Activated CD4-positive, alpha-beta memory T cell treated with anti-CD3 and anti-CD28 coated beads, Interleukin-2, amount 10 ng/mL, durations not matched to agents 7 days and 5 days (primary cell): ENCODE measurements at places on chromosomes 1 and 21. TPM values are rescaled to one million over a fixed set of nuclear protein-coding genes. Genes with fewer than 3 reads are reported as not detected.

DNA sequence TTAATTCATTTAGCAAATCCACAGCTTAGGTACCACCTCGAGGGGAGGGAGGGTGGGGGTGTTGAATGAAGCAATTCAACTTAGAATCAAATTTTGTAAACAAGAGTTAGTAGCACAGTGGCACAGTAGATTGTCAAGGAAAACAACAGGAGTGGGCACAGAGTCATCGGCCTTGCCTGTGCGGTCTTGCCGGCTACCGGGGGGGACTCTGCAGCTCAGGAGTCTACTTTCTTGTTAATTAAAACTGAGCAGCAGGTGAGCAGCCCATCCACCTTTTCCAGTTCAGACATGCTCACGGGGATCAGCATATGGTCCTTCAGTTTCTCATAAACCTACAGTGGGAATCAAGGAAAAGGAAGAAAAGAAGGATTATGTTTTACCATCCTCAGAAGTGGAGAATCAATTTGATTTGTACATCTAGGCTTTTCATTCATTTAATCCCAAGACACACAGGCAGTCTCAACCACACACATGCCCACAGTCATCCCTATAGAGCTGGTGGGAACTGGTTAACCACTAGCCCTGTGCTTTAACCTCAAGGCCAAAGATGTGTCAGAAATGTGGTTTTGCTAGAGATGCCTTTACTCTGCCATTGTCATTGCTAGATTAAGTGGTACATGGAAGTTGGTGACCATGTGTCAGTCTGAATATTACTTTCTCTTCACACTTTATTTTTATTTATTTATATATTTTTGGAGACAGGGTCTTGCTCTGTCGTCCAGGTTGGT, 45.0 kb upstream of the BCL10 start:
- no peak overlapping the region for H3K4me3 ChIP-seq
- no peak overlapping the region for H3K27ac ChIP-seq
- no peaks in the 10 kb centered on the region for H3K36me3 ChIP-seq
- H3K4me1 ChIP-seq: peaks cover 7% of the 10 kb centered on the region
- peaks cover 64% of the 10 kb centered on the region for H3K27me3 ChIP-seq
- peak; percentile 36 for DNase-seq

DNA sequence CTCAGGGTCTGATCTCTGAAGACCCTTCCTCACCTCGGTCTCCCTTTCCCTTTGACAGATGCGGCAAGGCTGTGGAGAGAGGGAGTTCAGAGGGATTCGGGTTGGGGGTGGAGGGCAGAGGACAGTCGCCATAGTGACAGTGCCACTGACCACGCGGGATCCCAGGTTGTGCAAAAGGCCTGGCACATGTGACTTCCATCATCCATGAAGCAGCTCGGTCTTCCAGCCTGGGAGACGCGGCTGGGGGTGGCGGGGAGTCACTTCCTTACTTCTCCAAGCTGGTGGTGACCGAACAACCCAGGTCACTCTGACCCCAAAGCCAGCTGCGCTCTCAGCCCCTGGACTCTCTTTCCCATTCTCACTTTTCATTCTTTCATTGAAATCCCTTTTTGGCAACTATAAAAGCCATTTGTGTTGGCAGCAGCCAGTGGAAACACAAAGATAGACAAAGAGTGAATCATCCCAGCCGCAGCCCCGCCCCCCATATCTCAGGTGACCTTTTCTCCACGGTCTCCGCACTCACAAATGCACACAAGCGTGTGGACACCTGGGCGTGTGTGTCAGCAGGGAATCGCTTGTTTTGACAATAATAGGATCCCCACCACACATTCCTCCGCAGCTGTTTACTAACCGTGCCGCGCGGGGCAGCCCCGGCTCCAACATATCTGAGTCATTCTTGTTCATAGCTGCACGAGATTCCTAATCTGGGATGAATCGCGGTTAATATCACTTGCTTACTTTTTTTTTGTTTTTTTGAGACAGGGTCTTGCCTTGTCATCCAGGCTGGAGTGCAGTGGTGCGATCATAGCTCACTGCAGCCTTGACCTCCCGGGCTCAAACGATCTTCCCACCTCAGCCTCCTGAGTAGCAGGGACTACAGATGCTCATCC, 68.3 kb downstream of the DHRS3 start:
- H3K4me3 ChIP-seq: no peak overlapping the region
- H3K27me3 ChIP-seq: no peaks in the 10 kb centered on the region
- no peaks in the 10 kb centered on the region for H3K4me1 ChIP-seq
- no peak overlapping the region for H3K27ac ChIP-seq

DNA sequence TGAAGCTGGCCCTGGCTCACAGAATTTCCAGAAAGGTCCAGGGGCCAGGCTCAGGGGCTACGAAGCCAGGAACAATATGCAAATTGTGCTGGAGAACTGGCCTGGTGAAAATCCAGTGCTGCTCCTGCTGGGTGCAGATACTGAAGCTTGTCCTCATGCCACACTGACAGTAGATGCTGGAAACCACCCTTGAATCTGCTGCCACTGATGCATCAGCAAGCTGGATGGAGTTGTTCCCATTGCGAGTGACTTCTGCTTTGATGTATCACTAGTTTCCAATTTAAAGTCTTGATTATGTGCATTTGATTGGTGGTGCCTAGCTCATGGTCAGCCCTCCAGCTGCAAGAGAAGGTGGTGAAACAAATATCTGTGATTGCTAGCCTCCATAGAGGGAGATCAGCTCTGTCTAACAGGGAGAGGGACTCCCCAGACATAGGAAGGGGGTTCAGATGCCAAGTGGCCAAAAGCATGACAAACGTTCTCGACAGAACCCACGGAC, 11.0 kb upstream of the KIAA0040 start:
- H3K4me1 ChIP-seq: peaks cover 18% of the 10 kb centered on the region
- no peaks in the 10 kb centered on the region for H3K36me3 ChIP-seq
- H3K27me3 ChIP-seq: peaks cover 8% of the 10 kb centered on the region
- no peak overlapping the region for H3K4me3 ChIP-seq

GRCh38 chr1:7425771-7426170, 345.3 kb upstream of the VAMP3 start:
- H3K4me3 ChIP-seq: no peak overlapping the region
- no peak for DNase-seq
- H3K36me3 ChIP-seq: no peaks in the 10 kb centered on the region
- H3K27me3 ChIP-seq: no peaks in the 10 kb centered on the region
- H3K27ac ChIP-seq: no peak overlapping the region

MIXL1 gene
- total RNA-seq: not detected

DNA sequence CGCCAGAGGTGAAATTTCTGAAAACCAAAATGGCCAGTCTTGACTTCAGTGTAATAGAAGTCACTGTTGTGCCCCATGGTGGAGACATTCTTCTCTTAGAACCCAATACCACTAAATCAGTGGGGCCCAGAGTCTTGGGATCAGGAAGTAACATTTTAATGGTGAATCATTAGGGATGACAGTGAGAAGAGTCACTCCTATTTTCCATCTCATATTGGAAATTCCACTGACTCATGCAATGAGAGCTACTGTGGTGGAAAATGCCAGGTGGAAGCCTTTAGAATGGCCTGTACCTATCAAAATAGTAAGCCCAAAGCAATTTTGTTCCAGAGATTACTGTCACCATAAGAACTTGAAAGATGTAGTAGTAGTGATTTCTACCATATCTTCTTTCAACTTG, 20.6 kb upstream of the PPM1J start:
- H3K4me3 ChIP-seq: no peak overlapping the region
- peaks cover 28% of the 10 kb centered on the region for H3K27me3 ChIP-seq
- H3K27ac ChIP-seq: no peak overlapping the region
- no peak for DNase-seq
- H3K36me3 ChIP-seq: no peaks in the 10 kb centered on the region

DNA sequence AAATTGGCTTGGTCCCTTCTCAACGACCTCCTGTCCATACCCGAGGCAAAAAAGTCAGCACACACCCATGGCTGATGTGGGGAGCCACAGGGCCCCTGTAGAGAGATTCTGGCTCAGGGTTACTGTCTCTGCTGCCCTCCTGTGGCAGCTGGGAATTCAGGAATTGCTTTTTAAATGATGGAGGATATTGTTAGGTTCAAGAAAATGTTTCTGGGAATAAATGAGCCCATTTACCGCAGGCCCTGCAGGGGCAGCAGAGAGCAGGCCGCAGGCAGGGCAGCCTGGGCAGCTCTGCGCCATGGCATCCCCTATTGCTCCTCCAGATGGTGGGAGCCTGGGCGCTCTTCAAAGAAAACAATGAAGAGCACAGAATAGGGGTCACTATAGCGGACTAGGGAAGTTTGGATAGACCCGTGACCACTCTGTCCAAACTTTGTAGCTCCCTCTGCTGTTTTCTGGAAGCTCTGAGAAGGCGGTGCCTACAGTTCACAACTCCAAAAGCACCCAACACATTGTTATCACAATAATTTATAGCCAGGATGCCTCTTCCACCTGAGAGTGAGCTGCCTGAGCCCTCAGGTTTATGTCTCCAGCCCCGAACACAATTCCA, 201.1 kb downstream of the BACH1 start:
- H3K4me3 ChIP-seq: no peak overlapping the region
- no peak for DNase-seq
- no peaks in the 10 kb centered on the region for H3K4me1 ChIP-seq
- H3K36me3 ChIP-seq: no peaks in the 10 kb centered on the region
- H3K27me3 ChIP-seq: no peaks in the 10 kb centered on the region

DNA sequence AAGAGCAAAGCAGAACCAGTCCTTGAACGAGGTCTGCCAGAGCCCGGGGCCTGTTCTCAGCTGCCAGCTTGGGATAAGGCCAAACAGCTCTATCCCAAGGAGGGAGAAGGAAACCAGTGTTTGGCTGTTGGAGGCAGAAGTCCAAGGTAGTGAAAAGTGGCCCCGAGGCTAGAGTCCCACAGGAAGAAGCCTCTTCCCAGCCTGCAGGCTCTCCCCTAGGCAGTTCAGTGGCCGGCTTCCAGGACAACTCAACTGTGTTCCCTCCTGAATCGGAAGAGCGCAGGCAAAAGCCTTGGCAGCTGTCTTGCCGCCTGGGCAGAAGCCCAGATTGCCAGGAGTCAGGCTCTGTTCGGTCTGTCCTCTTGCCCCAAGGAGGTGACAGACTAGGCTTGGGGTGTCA, 19.3 kb downstream of the QSOX1 start:
- no peak overlapping the region for H3K4me3 ChIP-seq
- DNase-seq: no peak
- H3K4me1 ChIP-seq: no peaks in the 10 kb centered on the region

DNA sequence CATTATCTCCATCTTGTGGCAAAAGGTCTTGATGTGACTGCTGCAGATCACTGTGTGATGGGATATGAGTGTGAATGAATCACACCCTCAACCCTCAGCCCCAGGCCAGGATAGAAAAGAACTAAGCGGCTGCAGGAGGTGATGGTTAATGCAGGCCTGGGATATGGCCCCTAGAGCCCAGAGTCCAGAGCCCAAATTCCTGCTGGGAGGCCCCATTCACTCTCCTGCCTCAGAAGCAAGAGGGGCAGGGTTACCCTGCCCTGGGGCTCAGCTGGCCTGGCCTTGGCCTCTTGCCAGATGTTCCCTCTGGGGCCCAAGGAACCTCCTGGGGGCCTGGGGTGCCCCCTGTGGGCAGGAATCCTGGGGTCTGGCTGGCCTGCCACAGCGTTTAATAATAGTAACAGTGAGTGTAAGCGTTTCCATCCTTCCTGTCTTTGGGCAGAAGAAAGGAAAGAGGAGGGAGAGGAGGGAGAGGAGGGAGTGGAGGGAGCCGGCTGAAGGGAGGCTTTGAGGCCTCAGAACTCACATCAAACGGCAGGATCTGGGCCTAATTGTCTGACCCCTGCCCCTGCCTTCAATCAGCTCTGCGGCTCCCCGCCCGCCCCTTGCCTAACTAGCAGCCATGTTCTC, 26.2 kb downstream of the DMAP1 start:
- peaks cover 3% of the 10 kb centered on the region for H3K4me1 ChIP-seq
- H3K4me3 ChIP-seq: no peak overlapping the region
- H3K36me3 ChIP-seq: no peaks in the 10 kb centered on the region
- H3K27ac ChIP-seq: no peak overlapping the region
- H3K27me3 ChIP-seq: no peaks in the 10 kb centered on the region
